ENCODE measurements at places on chromosomes 5 and 9.

GRCh38 chr9:137606005-137606621 lies 627 bp downstream of the ARRDC1 start:
- no peak for DNase-seq

- DNase-seq, result no peak
Observed at GRCh38 chr5:54081415-54081814, 229.0 kb downstream of the ARL15 start.

GRCh38 chr5:159047086-159047485 lies 52.6 kb downstream of the EBF1 start:
- DNase-seq, result no peak

DNA sequence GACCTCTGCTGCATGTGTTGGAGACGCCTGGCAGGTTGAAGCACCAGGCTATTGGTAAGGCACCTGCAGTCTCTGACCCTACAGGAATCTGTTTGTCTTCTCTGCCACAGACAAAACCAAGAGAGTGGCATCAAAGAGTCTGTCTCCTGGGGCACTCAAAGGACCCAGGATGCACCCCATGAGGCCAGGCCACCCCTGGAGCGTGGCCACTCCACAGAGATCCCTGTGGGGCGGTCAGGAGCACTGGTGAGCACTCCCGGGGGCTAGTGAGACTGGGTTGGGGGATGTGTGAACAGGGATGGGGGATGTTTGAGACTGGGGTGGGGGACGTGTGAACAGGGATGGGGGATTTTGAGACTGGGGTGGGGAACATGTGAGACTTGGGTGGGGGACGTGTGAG lies 240.3 kb downstream of the CACNA1B start:
- no peak for DNase-seq

DNA sequence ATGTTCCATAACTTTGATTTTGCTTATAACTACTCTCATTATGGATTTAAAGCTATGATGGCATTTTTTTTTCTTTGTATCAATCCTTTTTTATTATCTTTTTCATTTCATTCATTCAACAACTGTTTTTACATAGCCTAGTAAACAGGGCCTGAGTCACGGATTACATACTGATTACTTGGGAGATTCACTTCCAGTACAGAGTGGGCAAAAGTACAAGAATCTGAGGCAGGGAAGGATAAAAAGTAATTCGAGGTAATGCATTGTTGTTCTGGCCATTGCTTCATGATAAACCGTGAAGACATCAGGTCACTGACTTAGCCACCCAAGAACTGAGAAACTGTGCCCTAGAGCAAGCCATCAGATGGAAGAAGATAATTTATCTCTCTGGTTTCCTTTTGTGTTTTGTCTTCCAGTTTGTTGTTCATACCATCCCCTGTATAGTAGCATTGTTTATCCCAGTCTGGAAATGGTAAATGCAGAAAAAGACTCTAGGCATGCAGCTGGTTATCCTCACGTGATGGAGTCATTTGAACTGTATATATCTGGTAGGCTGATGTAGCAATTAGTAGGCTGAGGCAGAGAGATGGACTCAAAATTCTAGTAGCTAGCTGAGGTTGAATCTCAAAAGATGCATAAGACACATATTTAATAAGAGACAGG lies 145.6 kb downstream of the CNTLN start:
- DNase-seq, result no peak

- no peak for DNase-seq
Observed at GRCh38 chr5:158761161-158761560, 338.6 kb downstream of the EBF1 start.

- no peak for DNase-seq
Observed at GRCh38 chr5:150565868-150566267, 57.9 kb downstream of the NDST1 start.

GRCh38 chr9:99220011-99220410 lies 1.7 kb downstream of the ALG2 start:
- no peak for DNase-seq

DNA sequence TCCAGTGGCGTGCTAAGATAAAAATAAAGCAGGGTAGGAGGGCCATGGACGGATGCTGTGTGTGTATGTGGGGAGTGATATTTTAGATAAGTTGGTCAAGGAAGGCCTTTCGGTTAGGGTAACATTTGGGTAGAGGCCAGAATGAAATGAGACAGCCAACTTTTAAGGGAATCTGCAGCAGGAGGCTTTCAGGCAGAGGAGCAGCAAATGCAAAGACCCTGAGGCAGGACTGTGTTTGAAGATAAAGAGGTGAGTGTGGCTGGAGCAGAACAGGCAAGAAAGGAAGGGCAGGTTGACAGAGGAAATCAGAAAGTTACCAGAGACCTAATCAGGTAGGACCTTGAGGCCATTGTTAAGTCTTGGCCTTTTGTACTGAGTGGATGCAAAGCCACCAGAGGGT lies 106.2 kb downstream of the MAST4 start:
- no peak for DNase-seq

DNA sequence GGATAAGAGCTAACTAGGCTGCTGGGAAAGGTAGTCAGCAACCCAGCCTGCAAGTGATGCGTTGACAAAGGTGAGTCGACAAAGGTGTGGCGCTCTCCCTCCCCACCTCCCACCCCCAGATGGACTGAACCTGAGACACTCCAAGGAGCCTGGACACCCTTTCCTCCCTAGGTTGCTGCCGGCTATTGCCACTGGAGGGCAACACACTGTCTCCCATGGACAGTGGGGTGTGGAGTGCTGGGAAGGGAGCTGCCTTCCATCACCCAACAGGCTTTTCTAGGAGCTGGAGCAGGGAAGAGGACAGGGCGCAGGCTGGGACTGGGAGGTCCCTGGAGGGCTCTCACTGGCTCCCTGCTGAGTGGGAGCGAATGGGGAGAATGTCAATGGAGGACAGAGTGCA lies 75.4 kb upstream of the ARAP3 start:
- DNase-seq, result peak; percentile 47

GRCh38 chr5:60540856-60541805 lies 158.8 kb downstream of the DEPDC1B start:
- DNase-seq, result peak; percentile 94

DNA sequence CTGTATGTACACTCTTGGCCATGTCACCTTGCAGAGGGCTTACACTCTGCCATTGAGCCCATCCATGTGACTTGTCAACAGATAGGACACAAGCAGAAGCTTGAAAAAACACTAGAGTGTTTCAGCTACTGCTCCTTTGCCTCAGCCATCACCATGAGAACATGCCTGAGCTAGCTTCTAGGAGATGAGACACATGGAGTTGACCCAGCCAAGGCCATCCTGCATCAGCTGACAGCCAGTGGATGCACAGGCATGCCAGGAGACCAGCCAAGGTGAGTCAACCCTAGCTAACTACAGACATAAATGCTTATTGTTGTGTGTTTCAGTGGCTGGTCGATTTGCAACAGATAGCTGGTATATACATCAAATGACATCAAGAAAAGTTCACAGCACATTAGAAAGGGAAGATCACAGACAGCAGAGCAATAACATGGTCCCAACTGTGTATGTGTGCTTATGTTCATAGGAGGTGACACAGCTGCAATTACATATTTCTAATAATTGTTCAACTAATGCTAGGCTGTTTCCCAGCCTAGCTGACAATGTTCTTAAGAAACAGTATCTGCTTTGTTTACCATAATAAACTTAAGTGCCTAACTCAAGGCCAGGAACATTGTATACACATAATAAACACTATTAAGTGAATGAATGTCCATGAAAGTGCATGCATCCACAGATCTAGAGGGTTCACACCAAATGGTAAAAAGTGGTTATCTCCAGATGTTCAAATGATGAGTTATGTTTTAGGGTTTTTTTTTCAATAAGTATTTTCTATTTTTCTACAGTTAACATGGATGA lies 105.7 kb downstream of the SPOCK1 start:
- no peak for DNase-seq

DNA sequence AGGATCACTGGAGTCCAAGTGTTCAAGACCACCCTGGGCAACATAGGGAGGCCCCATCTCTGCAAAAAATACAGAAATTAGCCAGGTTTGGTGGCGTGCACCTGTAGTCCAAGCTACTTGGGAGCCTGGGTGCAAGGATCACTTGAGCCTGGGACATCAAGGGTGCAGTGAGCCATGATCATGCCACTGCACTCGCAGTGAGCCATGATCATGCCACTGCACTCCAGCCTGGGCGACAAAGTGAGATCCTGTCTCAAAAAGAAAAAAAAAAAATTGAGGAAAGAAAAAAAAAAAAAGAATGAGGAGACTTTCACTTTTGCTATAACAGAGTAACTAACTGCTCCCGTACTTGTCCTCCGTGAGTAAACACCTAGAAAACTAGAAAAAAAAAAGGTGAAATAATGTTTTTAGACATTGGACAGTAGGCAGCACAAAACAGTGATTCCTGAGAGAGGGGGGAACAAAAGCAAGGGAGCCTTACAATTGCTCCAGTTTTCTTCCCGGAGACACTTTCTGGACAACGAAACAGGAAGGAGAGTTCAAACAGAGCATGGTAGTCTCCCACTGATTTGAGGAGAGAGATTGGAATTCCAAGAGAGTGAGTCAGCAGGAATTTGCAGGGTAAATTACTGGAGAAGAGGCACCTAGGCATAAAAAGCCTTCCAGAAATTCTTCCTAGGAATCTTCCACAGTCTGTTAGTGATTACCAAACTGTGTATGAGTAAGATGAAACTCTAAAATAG lies 6.9 kb upstream of the ZBTB5 start:
- peak; percentile 83 for DNase-seq

DNA sequence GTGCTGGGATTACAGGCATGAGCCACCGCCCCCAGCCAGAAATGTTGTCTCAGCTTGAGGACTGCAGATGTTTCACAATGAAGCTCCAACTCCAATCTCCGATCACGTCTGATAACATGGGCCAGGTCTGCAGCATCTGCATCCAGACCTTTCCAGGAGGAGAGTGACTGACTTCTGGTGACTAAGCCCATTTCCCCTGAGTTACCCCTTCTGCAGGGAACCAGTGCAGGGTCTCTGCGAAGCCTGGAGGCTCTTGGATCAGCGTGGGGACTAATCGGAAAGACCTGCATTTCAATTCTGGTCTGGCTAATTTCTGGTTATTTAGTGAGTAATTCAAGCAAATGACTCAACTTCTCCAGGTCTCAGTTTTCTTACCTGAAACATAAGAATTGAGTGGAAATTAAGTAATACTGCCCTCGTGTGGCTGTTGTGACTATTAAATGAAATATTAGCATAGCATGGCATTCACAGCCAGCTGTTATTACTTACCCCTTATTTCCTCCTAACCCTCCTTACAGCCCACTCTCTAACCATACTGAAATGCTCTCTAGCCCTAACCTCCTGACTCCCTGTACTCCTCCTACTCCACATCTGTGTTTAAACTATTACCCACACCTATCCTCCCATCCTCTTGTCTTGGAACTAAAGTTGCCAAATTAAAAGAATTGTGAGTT lies 2.2 kb upstream of the GNPDA1 start:
- peak; percentile 32 for DNase-seq
